HCT116 (cell line): ENCODE measurements at places on chromosomes 12 and 14. TPM values are rescaled to one million over a fixed set of nuclear protein-coding genes. Genes with fewer than 3 reads are reported as not detected.

DNA sequence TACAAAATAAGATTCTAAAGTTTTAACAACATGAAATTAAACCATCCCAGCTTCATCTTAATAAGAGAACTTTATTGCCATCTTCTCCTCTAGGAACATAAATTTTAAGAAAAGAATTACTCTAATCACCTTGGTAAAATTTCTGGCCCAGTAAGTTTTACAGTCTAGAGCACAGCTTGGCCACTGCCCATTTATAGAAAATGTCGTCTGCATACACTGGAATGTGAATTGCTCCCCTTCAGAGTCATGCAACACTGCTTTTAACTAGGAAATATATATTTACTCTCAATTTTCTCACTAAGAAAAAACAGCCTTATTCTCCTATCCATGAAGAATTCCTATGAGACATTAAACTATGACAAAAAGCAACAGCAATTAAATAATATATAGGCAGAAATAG, 48.2 kb downstream of the KCNC2 start:
- no peak overlapping the region for H3K4me3 ChIP-seq
- no peak overlapping the region for H3K27ac ChIP-seq
- H3K4me1 ChIP-seq, result no peaks in the 10 kb centered on the region
- H3K27me3 ChIP-seq, result no peaks in the 10 kb centered on the region

GRCh38 chr14:42023452-42023851, 416.8 kb downstream of the LRFN5 start:
- DNase-seq, result no peak
- H3K27me3 ChIP-seq, result no peaks in the 10 kb centered on the region
- H3K4me3 ChIP-seq, result no peak overlapping the region
- no peaks in the 10 kb centered on the region for H3K4me1 ChIP-seq
- no peak overlapping the region for H3K27ac ChIP-seq

GRCh38 chr14:97441740-97442362, 644.7 kb downstream of the VRK1 start:
- no peak overlapping the region for H3K27ac ChIP-seq
- H3K4me3 ChIP-seq, result no peak overlapping the region
- no peaks in the 10 kb centered on the region for H3K27me3 ChIP-seq
- DNase-seq, result no peak
- H3K4me1 ChIP-seq, result no peaks in the 10 kb centered on the region
- no peaks in the 10 kb centered on the region for H3K36me3 ChIP-seq

GRCh38 chr12:130932061-130932930, 21.4 kb upstream of the ADGRD1 start:
- H3K27me3 ChIP-seq, result peaks cover 66% of the 10 kb centered on the region
- H3K27ac ChIP-seq, result no peak overlapping the region
- no peaks in the 10 kb centered on the region for H3K36me3 ChIP-seq
- H3K4me3 ChIP-seq, result no peak overlapping the region
- no peaks in the 10 kb centered on the region for H3K4me1 ChIP-seq

The GPR137C gene
- total RNA-seq, result 0.89 TPM

GRCh38 chr12:19710811-19711793, 271.8 kb downstream of the AEBP2 start:
- no peak overlapping the region for H3K27ac ChIP-seq
- H3K4me1 ChIP-seq, result 0 out of 2 replicates have a peak, but pooled peaks cover 4% of the 10 kb centered on the region
- H3K4me3 ChIP-seq, result no peak overlapping the region

DNA sequence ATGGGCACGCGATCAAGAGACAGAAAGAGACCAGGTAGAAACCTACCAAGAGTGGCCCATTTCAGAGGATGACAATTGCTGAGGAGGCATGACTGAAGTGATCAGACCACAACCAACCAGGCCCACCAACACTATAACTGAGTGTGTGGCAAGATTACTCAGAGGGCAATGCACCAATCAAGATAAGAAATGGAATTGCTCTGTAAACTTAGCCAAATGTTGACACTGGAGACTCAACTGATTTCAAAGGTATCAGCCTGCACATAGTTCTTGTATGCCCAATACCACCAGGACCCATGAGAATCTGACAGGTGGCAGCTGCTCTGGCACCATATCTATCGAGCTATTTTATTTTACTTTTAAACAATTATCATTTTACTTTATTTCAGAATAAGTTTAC, 128.9 kb downstream of the FOXN3 start:
- no peaks in the 10 kb centered on the region for H3K36me3 ChIP-seq
- H3K4me3 ChIP-seq, result no peak overlapping the region

GRCh38 chr12:94204499-94205247, 56.3 kb downstream of the PLXNC1 start:
- no peaks in the 10 kb centered on the region for H3K36me3 ChIP-seq
- H3K4me3 ChIP-seq, result no peak overlapping the region
- no peak for DNase-seq
- H3K4me1 ChIP-seq, result no peaks in the 10 kb centered on the region
- no peaks in the 10 kb centered on the region for H3K27me3 ChIP-seq

- no peak for DNase-seq
- H3K27me3 ChIP-seq, result no peaks in the 10 kb centered on the region
- H3K36me3 ChIP-seq, result no peaks in the 10 kb centered on the region
- peaks cover 5% of the 10 kb centered on the region; the same call in 1 of the 2 replicates for H3K4me1 ChIP-seq
- no peak overlapping the region for H3K27ac ChIP-seq
Observed at GRCh38 chr14:75896341-75896740, 85.5 kb downstream of the TGFB3 start.

GRCh38 chr12:17215759-17216570, 610.0 kb upstream of the LMO3 start:
- no peak overlapping the region for H3K27ac ChIP-seq
- H3K27me3 ChIP-seq, result no peaks in the 10 kb centered on the region
- H3K36me3 ChIP-seq, result no peaks in the 10 kb centered on the region

GRCh38 chr14:63431466-63431865, 111.7 kb downstream of the PPP2R5E start:
- no peaks in the 10 kb centered on the region for H3K36me3 ChIP-seq
- no peaks in the 10 kb centered on the region for H3K27me3 ChIP-seq
- DNase-seq, result no peak
- no peaks in the 10 kb centered on the region for H3K4me1 ChIP-seq

DNA sequence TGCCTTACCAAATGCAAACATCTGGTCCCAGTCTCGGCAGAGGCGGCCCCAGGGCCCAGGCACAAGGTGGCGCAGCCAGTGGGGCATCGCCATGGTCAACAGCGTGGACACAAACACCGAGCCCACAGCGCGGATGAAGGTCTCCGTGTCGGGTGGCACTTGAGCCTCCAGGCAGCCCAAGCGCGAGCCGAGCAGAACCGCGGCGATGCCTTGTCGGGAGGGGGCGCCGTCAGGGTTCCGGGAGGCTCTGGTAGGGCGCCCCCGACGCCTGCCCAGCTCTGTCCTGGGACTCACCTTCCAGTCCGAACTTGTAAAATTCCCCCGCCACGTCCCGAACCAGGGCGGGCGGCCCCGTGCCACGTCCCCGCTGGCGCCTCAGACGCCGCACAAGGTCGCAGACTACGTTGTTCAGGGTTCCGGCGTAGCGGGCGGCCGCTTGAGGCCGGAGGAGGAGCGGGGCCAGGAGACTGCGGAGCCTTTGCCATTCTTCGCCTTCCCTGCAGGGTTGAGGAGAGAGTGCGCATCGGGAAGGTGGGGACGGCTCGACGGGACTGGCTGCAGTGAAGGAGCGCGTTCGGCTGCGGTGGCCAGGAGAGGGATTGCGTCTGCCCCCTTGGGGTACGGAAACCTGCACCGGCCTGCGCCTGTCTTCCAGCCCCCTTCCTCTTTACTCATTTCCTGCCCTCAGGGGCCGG, 1.7 kb downstream of the CYP27B1 start:
- no peak for DNase-seq
- H3K27ac ChIP-seq, result peak overlapping the region; percentile 73
- peaks cover 11% of the 10 kb centered on the region for H3K4me1 ChIP-seq
- peak overlapping the region; percentile 81 for H3K4me3 ChIP-seq

The ST8SIA1 gene
- total RNA-seq, result not detected

The FCF1 gene
- total RNA-seq, result 69.0 TPM

DNA sequence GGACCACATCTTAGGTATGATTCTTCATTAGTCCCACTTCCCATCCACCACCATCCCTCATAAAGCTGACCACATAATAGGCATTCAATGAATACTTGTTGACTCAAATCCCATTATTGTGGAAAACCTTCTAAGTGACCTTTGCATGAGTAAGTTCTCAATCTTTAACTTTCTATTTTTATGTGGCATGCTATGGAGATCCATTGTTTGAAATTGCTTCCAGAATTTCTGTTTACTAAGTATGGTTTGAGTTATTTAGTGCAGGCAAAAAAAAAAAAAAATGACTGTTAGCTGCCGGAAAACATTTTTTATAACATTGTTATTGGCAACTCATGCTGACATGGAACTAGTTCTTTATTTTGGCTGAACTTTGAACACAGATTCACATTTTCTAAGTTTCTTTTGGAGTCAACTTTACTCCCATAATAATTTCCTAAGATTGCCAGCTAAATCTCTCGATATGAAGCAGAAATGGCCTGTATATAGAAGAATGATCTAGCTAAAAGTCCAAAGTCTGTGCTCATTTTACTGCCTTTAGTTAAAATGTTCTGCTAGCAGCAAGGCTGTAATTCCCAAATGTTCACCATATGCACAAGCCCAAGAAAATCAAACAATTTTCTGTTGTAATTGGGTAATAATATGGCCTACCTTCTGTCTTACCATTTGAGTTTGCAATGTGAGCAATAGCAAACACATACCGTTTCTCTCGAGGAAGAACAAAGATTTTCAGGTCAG, 77.9 kb downstream of the PTGER2 start:
- H3K27ac ChIP-seq, result no peak overlapping the region
- no peak overlapping the region for H3K4me3 ChIP-seq
- H3K27me3 ChIP-seq, result no peaks in the 10 kb centered on the region
- no peaks in the 10 kb centered on the region for H3K4me1 ChIP-seq
- no peaks in the 10 kb centered on the region for H3K36me3 ChIP-seq
- peak; percentile 13 for DNase-seq

The PKP2 gene
- 21.5 TPM for total RNA-seq

The LMO3 gene
- total RNA-seq, result 0.34 TPM

DNA sequence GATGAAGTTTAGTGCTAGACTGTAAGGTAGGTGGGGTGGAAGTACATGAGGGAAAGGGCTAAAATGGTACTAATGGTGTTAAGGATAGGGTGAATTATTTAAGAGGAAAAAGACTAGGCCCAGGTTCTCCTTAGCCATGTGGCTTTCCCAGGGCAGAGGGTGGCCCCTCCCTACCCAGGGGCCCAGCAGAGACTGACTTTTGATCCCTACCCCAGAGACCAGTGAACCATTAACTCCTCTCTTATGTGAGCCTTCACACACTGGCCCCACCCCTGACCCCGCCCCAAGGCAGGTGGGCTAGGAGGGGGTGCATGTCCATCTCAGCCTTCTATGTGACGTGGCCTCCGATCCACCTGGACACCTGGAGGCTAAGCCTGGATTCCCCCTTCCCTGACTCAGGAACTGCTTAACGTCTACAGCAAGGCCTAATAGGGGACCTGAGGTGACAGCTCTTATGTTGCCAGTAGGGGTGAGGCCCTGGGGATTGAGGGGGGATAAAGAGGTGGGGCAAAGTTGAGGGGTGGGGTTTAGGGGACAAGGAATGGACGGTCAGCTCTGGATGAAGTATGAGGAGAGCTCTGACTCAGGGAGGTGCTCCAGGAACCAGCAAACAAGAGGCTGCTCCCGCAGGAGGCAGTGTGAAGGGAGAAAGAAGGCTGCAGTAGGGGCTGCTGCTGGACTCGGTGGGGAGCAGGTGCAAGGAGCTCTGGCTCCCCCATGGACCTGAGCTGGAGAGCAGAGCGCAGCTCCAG, 757 bp downstream of the SLC39A5 start:
- H3K36me3 ChIP-seq, result no peaks in the 10 kb centered on the region
- no peaks in the 10 kb centered on the region for H3K4me1 ChIP-seq

The TAS2R30 gene
- total RNA-seq, result 1.5 TPM

DNA sequence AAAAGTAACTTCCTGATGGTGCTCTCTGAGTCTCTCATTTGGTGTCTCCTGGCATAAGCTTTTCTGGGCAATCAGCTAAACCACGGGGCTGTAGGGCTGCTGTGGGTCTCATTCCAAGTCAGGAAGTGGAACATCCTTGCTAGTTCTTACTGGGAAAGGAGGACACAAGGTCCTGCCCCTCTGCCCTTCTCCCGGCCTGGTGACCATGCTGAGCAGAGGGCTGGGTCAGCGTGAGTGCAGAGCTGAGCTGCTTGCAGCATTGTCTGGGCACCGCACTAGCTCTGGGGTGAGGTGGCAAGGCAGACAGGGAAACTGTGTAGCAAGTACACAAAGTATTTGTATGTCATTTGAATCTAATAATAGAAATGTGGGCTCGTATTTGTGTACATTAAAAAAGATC, 45.0 kb upstream of the ASPG start:
- no peaks in the 10 kb centered on the region for H3K36me3 ChIP-seq
- H3K27ac ChIP-seq, result no peak overlapping the region
- H3K4me3 ChIP-seq, result no peak overlapping the region

- no peaks in the 10 kb centered on the region for H3K4me1 ChIP-seq
- H3K27ac ChIP-seq, result no peak overlapping the region
- no peak for DNase-seq
- H3K27me3 ChIP-seq, result peaks cover 31% of the 10 kb centered on the region
Observed at GRCh38 chr14:34257505-34257904, 204.5 kb downstream of the SPTSSA start.

DNA sequence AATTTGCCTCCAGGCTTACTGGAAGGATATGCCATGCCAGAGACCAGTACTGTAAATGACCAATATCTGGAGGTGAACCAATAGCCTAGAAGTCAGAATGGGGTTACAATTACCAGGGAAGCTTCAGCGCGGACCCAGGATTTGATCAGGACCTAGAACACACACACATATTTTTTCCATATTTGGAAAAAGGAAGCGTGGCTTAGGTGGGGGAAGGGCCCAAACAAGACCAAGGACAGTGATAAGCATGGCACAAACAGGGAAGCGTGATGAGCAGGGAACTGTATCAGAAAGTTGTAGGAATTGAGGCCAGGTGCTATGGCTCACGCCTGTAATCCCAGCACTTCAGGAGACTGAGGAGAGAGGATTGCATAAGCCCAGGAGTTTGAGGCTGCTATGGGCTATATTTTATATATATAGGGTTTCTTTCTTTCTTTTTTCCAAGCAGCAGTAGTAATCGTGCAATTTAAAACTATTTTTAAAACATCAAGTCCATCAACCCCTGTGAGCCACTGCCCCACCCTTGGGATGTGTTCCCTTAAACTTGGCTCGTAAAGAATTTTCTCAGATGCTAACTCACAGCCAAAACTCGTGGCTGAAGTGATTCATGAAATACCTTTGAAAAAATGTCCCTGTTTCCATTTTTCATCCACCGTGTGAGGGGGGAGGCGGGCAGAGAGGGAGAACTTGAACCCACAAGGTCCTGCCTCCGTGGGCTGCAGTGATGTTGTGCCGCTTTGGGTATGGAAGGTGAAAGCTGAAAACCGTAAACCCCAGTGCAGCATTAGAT, 16.7 kb downstream of the HRK start:
- peak overlapping the region; percentile 34; the same call in 1 of the 2 replicates for H3K27ac ChIP-seq
- no peaks in the 10 kb centered on the region for H3K36me3 ChIP-seq
- H3K4me1 ChIP-seq, result peaks cover 13% of the 10 kb centered on the region
- H3K4me3 ChIP-seq, result 0 out of 2 replicates have a peak overlapping the region, but pooled peaks have one; percentile 10

The C1S gene
- 2.4 TPM for total RNA-seq

DNA sequence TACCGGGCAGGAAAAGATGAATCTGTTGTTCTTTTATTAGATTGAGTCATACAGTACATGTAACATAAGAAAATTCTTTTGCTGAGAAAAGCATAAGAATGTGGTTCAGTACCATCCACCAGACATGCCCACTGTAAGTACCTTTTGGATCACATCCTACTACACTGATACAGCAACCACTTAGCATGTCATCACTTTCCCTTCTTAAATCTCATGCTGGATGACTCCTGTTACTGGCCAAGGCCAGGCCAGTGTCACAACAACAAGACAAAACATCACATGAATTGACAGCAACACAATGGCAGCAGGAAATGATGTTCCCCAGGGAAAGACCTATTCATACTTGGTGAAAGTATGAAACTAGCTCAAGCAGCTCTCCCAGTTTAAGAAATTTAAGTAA, 46.4 kb downstream of the STXBP6 start:
- H3K27me3 ChIP-seq, result no peaks in the 10 kb centered on the region
- DNase-seq, result no peak
- no peak overlapping the region for H3K27ac ChIP-seq
- H3K4me1 ChIP-seq, result no peaks in the 10 kb centered on the region; the same call in 1 of the 2 replicates

The DIO2 gene
- total RNA-seq, result 0.10 TPM
